Left kidney (tissue), 8 donors: ENCODE measurements at places on chromosomes 12 and 14. TPM values are rescaled to one million over a fixed set of nuclear protein-coding genes. Genes with fewer than 3 reads are reported as not detected.

The FAM90A1 gene
- polyA plus RNA-seq = 3.8 TPM

The IL22 gene
- not detected for polyA plus RNA-seq

The TMEM121 gene
- 2.8 TPM for polyA plus RNA-seq

The SSPN gene
- 13.0 TPM for polyA plus RNA-seq

The TOMM20L gene
- 2.5 TPM for polyA plus RNA-seq

The MYO1A gene
- 0.50 TPM for polyA plus RNA-seq

The EPS8 gene
- polyA plus RNA-seq = 71.0 TPM

The FCF1 gene
- 64.3 TPM for polyA plus RNA-seq

The C12orf54 gene
- polyA plus RNA-seq = 0.60 TPM

The OAS2 gene
- polyA plus RNA-seq = 9.9 TPM

The PTPN6 gene
- polyA plus RNA-seq = 21.9 TPM

The SYCP3 gene
- polyA plus RNA-seq = 1.2 TPM

The ETFBKMT gene
- polyA plus RNA-seq = 5.4 TPM

The NRIP2 gene
- polyA plus RNA-seq = 29.7 TPM

The KRT83 gene
- polyA plus RNA-seq = not detected

The MDM1 gene
- 46.2 TPM for polyA plus RNA-seq

The PPP1R36 gene
- 1.5 TPM for polyA plus RNA-seq

The RPL10L gene
- not detected for polyA plus RNA-seq
